Amygdala (tissue), 56 donors: ENCODE measurements at places on chromosomes 2 and 18.

DNA sequence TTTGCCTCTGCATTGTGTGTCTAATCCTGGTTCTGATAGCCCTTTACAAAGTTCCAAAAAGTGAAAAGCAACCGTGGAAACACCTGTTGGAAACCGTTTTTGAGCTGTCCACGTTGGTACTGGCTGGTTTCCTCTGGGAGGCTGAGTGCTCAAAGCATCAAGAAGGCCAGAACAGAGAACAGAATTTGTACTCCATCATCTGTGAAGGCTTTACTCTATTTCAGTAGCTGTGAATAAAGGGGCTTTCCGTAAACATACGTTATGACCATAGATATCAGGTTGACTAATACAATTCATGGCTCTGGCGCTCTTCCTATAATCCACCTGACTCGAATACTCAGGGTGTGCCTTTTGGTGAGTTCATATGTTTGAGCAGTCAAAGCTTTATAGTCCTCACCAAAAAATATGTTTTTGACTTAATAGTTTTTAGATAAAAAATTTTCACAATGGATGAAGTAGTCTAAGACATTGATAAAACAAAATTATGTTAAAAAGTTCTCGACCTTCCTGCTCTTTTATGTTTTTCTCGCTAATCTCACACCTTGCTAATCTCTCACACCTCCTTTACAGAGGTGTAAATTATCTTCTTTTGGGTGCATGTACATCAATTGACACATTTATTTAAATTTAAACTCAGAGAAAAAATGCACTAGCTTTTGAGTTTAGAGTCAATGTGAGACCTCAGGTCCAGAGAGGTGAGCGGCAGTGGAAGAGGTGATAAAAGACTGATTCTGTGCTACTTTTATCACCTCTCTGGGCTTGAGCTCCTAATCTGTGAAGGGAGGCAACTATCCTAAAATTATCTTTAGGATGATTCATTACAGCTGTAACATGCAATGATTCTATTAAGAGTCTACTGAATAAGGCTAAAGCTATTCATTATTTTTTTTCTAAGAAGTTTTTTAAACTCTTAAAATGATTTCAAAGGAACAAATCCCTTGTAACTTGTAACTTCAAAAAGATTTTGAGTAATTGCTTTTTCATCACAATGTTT lies 65.3 kb downstream of the CXCR4 start:
- no peak for DNase-seq

DNA sequence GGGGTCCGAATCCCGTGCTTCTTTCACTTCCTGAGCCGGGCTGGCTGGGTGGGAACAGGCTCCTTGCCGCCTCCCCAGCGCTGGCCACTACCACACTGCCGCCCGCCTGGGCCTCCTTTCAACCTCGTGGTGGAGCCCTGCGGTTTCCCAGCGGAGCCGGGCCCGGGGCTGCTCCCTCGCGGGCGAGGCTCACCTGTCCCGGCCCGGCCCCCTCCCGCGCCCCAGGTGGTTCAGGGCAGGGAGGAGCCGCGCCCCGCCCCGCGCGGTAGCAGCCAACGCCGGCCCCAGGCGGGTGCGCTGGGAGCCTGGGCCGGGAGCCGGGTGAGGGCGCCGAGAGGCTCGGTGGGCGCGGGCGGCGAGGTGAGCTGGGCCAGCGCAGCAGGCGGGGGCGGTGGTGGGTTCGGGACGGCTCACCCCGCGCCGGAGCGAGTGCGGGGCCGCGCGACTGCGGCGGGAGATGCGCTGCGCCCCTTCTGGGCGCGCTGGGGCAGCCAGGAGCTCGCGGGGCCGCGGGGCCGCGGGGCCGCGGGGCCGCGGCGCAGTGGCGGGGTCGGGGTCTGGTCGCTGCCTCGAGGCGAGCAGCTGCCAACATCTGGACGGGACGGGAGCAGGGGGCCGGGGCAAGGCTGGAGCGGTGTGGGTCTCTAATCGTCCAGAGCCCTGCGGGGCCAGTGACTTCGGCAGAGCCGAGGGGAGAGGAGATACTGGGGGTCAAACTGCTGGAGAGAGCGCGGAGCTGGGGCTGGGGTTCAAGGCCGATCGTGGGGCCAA lies at the start of gene LYPD6B:
Gene LYPD6B, plus strand, starts transcription at position 258 of the 771 bp plus-strand sequence. CDS start 92,250 bp downstream, outside the sequence.
- no peak for DNase-seq

DNA sequence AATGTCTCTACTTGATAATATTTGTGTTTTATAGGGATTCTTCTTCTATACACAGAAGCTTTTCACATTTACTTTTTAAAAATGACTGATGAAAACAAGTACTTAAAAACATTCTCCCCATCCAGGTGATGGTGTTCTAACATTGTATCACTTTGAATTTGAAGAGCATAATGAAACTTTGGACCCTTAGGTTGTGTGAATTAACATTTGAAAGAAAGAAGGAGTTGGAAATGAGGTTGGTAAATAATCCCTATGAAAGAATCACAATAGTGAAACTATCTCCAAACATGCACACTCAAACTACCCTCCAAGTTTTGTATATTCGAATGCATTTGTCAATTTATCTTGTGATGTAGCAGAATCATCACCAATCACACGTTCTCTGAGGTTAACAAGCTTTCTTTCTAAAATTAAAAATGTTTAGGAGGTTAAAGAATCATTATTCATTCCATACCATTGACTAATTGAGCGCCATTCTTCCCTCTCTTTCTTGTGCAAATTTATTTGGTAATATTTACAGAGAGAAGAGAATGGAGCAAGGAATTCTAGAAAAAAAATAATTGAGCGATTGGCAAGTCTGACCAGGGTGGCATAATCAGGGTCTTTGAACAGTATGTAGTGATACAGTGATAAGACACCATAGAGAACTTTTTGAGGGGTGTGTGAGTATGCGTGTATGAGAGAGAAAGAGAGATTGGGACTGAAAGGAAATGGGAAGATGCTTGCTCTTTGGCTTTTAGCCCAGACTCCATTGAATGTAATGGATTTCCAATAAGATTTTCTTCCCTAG lies 260.0 kb upstream of the NRXN1 start:
- DNase-seq, result no peak

DNA sequence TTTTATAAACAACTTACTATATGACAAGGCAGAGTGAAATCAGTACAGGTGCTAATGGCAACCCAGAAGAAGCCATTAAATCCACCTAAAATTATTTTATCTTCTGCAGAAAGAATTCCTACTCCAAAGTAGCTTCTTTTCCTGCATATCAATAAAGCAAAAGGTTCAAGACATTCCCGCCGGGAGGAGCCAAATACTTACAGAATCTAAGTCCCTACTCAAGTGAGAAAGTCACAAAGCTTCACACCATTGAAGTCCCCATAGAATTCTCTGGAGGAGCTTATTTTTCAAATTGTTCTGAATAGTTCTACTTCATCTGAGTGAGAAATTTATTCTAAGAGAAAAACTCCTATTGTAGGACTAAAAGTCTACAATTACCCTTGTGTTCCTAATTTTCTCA lies 233.7 kb upstream of the HNRNPA3 start:
- DNase-seq, result no peak

- DNase-seq, result no peak
Observed at GRCh38 chr2:74206180-74206688, 7.8 kb downstream of the MTHFD2 start.

GRCh38 chr2:1937480-1937879 lies 193.2 kb upstream of the PXDN start:
- no peak for DNase-seq

- DNase-seq, result no peak
Observed at GRCh38 chr2:133506996-133507395, 61.3 kb downstream of the NCKAP5 start.

DNA sequence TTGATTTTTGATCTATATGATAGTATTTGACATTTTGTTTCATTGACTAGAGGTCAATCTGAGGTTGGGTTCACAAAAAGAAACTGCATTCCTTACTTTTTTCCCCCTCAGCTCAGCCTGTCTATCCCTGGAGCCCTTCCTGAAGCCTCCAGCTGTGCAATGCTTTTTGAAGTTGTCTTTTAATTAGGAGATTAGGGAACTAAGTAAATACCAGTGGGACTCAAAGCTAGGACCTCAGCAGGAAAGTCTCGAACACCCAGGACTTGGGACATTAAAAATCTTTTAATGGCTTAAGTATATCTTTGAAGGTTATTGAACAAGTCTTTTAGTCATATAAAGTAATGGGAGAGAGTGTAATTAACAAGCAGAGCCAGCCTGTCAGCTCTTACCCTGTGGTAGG lies 220.2 kb downstream of the PDE11A start:
- no peak for DNase-seq

- no peak for DNase-seq
Observed at GRCh38 chr2:123738643-123739042, 286.4 kb upstream of the CNTNAP5 start.

DNA sequence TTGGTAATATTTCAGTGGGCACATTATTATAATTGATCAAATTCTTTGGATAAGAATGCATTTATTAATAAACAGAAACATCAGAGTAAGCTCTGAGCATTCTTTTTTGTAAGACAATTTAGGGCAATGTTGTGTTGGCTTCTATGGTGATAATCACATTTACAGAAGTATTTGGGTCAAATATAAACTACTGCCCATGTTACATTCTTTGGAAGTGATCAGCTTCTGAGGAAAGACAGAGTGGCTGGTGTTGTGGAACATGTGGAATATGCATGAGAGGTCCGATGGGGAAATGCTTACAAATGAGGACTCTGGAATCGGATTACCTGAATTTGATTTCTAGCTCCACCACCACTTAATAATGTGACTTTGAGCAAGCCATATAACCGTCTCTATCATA lies 19.4 kb downstream of the SERPINB13 start:
- no peak for DNase-seq

DNA sequence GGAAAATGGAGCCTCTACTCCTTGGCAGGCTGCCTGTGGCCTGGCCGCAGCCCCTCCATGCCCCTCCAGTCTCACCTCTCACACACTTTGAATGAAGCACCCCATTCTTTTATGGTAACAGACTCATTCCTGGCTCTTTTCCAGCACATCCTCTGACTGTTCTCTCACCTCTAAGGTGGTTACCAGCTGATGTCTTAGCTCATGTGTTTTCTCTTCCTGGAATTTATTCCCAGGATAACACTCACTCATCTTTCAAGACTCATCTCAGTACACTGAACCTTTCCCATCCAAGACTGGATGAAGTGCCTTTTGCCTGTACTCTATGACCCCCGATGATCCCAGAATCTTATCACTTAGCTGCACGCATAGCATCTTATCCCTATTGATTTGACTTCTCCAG lies 50.6 kb downstream of the SLC9A4 start:
- DNase-seq, result no peak

- no peak for DNase-seq
Observed at GRCh38 chr2:198712485-198712884, 745.3 kb downstream of the SATB2 start.

- no peak for DNase-seq
Observed at GRCh38 chr18:76426737-76427305, 68.2 kb downstream of the ZNF516 start.

- no peak for DNase-seq
Observed at GRCh38 chr2:236169151-236169721, 1.1 kb upstream of the GBX2 start.

DNA sequence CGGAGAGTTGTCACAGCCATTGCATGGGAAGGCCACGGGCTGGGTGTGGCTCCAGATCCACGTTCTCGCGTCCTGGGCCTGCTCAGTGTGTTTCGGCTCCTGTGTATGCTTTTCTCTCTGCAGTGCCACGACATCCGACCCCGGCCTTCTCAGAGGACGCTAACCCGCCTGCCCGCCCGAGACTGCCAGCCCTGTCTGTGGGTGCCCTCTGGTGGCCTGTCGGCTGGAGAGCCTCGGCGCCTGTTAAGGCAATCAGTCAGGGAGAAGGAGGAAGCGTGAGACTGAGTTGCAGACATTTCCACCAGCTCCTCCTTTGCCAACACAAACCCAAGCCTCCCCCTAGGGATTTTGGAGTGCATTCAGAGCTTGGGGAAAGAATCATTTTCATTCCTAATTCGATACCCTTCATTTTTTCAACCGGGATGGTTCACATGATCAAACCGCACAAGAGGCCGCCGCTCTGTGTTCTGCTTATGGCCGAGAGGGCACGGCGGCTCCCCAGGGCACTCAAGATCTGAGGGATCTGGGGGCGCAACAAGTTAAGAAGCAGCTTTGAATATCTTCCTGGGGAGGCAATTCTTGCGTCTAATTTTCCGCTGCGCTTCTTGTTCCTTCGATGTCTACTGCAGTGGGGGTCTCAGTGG lies 37.5 kb upstream of the ZBTB7C start:
- DNase-seq, result peak; percentile 61

GRCh38 chr2:67627456-67628207 lies 230.5 kb downstream of the ETAA1 start:
- DNase-seq, result no peak

DNA sequence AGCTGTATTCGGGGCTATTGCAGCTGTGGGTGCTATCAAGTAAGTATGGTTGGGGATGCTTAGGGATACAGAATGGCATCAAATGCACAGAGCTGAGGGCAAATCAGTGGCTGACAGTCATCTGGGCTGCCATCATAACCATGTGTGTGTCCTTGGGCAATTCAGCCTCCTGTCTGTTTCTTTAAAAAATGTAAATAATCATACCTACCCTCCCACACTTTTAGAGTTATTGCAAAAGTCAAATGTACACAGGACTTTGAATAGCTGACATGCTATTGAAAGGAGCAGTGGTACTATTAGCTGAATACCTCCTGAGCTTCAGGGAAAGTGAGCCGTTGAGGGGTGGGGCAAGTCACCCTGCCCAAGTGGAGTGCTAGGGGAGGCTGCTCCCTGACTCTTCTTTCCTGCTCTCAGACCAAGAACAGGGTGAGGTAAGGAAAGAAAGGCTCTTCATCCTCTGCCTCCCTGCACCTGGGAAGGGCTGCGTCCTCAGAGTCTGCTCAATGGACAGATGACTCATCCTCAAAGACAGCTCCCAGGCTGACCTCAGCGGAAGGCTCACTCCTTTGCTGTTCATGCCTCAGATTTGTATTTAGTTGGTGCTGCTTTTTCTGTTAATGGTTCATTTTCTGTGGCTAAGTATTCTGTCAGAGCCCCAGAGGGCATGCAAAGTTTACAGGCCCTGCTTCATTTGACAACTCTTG lies 54.9 kb upstream of the BZW1 start:
- DNase-seq, result no peak

DNA sequence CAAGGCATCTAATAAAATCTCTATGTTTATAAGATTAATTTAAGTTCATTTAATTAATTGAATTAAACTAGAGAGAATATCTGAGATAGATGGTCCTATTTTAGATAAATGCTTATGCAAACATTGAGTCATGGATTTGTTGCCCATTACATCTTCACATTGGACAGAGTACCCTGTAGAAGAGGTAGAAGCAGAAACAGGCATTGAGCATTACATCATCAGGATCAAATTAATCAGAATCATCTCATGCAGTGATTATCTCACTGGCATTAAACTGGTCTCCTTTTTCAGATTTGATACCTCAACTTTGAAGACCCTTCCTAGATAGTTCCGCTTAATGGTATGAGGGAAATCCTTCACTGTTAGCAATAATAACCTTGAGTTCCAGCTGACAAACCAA lies 469.6 kb upstream of the VRK2 start:
- DNase-seq, result no peak
